Fibroblast of skin of right biceps (primary cell): ENCODE measurements at places on chromosomes 7 and 10.

DNA sequence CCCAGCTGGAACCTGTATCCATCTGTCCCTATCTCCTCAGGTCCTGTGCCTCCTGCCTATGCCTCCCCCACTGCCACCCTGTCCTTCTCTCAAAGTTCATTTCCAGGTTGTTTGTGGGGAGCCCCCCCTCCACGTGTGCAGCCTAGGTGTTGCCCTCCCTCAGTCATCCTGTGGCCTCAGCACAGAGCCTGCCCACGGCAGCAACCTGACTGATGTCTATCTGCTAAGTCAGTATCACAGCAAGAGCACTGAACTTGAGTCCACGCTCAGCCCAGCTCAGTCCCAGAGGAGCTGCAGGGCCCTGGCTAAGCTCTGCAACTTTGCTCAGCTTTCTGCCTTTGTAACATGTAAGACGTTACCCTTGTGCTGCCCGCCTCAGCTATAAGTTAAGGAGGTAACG, 28.7 kb downstream of the FAM53B start:
- no peak for DNase-seq

GRCh38 chr10:16545116-16545736, 23.5 kb upstream of the C1QL3 start:
- DNase-seq = peak; percentile 20

GRCh38 chr7:44477063-44477830, 13.2 kb downstream of the NUDCD3 start:
- DNase-seq = peak; percentile 77

- DNase-seq = no peak
Observed at GRCh38 chr10:106815427-106816043, 349.0 kb downstream of the SORCS1 start.

GRCh38 chr7:133253519-133253875, 619 bp downstream of the EXOC4 start:
- no peak for DNase-seq

GRCh38 chr7:25384788-25385505, 156.7 kb upstream of the NPVF start:
- DNase-seq = no peak

GRCh38 chr10:3337741-3338140, 165.2 kb upstream of the PITRM1 start:
- no peak for DNase-seq

DNA sequence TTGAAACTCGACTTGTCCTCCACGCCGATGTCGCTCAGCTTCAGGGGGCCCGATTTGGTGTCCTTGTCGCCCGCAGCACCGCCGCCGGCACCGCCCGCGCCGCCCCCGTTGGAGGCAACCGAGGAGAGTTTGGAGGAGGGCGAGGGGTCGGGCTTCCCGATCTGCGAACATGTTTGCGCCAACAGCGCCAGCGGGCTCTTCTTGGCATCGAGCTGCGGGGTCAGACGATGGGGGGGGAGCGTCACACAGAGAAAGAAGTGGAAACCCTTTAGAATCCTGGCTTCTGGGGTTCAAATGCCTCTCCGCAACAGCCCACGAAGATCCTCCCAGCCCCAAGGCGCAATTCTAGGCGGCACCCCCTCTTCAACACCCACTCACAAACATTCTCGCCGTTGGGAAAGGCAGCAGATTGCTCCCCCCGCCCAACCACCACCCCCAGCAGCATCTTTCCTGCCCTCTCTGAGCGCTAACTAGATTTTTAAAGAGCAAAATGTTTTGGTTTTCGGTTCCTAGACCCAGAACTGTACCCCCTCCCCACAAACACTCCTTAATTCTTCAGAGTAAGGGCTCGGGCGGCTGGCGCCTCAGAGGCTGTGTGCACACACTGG, 1.3 kb downstream of the ZNF503 start:
- no peak for DNase-seq

- no peak for DNase-seq
Observed at GRCh38 chr7:88072715-88073055, 138.6 kb downstream of the ADAM22 start.

DNA sequence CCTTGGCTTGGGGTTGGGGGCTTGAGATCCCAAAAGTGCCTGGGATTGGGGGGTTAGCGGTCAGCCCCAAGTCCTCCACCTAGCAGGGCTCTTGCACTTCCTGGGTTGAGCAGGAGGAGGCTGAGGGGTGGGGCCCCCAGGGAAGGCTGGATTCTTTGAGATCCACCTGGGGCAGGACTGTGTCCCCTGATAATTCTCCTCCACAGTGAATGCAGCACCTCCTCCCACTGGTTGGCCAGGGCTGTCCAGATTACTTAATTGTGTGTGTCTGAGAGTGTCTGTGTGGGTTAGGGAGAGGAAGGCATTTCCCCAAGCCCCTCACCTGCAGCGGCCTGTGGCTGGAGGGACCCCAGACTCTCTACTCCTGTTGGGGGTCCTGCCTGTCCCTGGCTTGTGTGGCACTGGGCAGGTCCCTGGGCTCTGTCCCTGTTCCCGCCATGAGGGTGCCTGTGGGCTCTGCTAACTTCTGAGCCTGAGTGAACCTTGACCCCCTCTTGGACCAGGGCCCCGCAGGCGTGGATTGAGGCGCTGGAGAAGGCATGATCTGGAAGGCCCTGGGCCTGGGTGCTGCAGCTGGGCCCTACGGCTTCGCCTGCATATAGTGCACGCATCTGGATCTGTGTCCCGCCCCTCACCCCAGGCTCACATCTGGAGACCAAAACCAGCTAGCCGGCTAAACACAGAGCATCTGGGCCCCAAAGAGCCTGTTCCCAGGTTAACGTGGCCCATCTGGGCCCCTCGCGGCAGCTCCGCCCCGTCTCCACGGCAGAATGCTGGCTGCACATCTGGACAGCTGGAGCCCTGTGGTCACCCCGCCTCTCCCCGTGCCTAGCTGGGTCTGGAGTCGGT, 10.4 kb downstream of the TMEM270 start:
- no peak for DNase-seq

DNA sequence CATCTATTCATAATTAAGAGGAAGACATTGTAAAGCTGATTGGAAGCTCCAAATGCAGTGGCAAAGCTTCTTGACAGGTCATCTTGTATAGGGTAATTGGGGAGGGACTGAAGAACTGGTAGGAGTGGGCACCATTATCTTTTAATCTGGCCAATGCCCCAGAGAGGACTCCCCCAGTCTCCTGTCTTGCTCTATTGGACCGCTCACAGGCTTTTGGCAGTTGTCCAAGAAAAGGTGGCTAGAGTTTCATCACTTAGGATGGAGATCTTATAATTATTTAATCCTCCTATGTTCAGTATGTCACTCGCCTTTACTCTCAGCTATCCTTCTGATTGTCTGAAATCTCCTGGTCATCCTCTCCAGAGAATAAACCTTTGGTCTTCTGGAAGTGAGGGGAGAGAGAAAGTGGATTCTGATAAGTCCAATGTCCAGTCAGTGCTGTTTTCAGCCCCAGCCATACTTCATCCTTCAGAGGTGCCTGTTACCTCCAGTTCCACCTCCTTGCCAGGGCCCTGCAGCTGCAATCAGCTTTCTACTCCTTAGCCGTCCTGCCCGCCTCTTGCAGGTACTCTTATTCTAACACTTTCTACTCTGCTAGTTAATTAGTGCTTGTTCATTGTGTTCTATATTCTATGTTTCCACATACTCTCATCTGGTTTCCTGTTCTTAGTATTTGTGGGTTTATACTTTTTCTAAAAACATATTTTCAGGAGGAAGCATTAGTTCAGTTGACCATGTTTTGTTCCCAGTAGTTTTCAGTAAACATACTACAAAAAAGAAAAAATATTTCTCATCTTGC, 241.6 kb downstream of the NSUN6 start:
- no peak for DNase-seq
